ENCODE measurements at places on chromosomes 6 and 20. TPM values are rescaled to one million over a fixed set of nuclear protein-coding genes. Genes with fewer than 3 reads are reported as not detected.

Gene MEP1A
- not detected for total RNA-seq

Gene PTPRT
- not detected for total RNA-seq

Gene CTAGE9
- not detected for total RNA-seq

Gene SMPD2
- 22.8 TPM for total RNA-seq

Gene F13A1
- total RNA-seq: 0.41 TPM

Gene C20orf204
- total RNA-seq: 6.9 TPM

Gene OR2B6
- total RNA-seq: not detected

Gene KIAA0408
- 0.46 TPM for total RNA-seq

Gene AKAP12
- total RNA-seq: 0.03 TPM

Gene TBX18
- total RNA-seq: not detected

Gene DYNLT1
- total RNA-seq: 109 TPM

Gene NDUFAF4
- 34.4 TPM for total RNA-seq

Gene PLA2G7
- total RNA-seq: not detected

Gene MMP24OS
- 64.5 TPM for total RNA-seq

Gene GINS1
- total RNA-seq: 0.30 TPM

Gene SNAI1
- 3.0 TPM for total RNA-seq

Gene KAT14
- 7.8 TPM for total RNA-seq

Gene C20orf141
- not detected for total RNA-seq

Gene AURKA
- total RNA-seq: 0.81 TPM

Gene GLP1R
- total RNA-seq: not detected

Gene COL21A1
- not detected for total RNA-seq

Gene CD93
- total RNA-seq: 0.14 TPM

Gene MLIP
- not detected for total RNA-seq

Gene COX4I2
- not detected for total RNA-seq

Gene TDRD6
- not detected for total RNA-seq

Gene ARG1
- not detected for total RNA-seq

Gene NFYA
- total RNA-seq: 31.7 TPM

Gene RHAG
- total RNA-seq: not detected

Gene HLA-DQA1
- 5.4 TPM for total RNA-seq

Gene SLA2
- total RNA-seq: 58.5 TPM

Gene MARCKS
- total RNA-seq: 0.50 TPM

Gene GSTA4
- 0.92 TPM for total RNA-seq

Gene MUC22
- total RNA-seq: not detected

Gene ADGRF5
- not detected for total RNA-seq

Gene LIN28B
- not detected for total RNA-seq

Gene BTN1A1
- total RNA-seq: not detected

Gene SEL1L2
- not detected for total RNA-seq

Gene FANCE
- 1.1 TPM for total RNA-seq

Gene DNAAF9
- total RNA-seq: 2.7 TPM

Gene HLA-G
- total RNA-seq: 7.2 TPM

Gene SLC22A23
- total RNA-seq: 4.8 TPM

Gene TBXT
- not detected for total RNA-seq

Gene SLC35F1
- not detected for total RNA-seq

Gene SLC26A8
- total RNA-seq: not detected

Gene CST7
- 53.3 TPM for total RNA-seq

Gene MAK
- 0.62 TPM for total RNA-seq

Gene TAGAP
- 137 TPM for total RNA-seq

Gene OTOR
- total RNA-seq: not detected
